IMR-90 (cell line): ENCODE measurements at places on chromosomes 2 and 18. TPM values are rescaled to one million over a fixed set of nuclear protein-coding genes. Genes with fewer than 3 reads are reported as not detected.

DNA sequence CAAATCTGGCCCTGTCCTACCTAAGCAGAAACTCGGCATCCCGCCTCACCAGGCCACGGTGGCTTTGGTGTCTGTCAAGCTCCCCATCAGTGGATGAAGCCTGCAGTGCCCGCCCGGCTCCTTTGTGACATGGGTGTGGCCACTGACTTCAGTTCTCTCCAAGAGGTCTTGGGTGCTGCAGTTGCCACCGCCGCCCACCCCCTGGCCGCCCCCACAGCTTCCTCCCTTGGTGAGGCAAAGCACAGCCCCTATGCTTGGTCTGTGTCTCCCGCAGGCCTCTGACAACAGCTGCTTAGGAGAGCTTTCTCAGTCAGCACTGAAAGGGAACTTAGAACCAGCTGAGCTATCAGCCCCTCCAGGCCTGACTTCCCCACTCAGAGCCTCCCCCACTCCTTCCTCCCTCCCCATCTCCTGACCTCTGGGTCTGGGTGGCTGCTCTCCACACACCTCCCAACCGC lies 22.9 kb upstream of the GPR55 start:
- no peak for DNase-seq

DNA sequence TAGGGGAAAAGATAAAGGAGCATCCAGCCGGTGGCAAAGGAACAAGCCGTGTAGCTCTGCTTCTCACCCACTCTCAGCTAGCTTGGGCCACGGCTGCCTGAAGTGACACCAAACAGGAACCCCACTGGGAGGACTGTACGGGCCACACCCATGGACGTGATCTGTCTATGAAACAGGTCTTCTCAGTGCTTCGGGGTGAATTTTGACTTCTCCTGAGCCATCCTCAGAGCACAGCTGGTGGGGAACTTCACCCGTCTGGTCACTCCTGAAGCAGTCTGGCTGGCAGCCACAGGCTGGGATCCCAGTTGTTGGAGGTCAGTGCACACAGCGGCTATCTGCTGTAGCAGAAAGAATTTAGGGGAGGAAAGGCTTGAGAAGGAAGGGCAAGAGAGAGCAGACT lies 223.8 kb downstream of the FAM210A start:
- DNase-seq, result no peak

The FBXO48 gene
- 0.37 and 0.43 TPM in 2 replicates for polyA plus RNA-seq

DNA sequence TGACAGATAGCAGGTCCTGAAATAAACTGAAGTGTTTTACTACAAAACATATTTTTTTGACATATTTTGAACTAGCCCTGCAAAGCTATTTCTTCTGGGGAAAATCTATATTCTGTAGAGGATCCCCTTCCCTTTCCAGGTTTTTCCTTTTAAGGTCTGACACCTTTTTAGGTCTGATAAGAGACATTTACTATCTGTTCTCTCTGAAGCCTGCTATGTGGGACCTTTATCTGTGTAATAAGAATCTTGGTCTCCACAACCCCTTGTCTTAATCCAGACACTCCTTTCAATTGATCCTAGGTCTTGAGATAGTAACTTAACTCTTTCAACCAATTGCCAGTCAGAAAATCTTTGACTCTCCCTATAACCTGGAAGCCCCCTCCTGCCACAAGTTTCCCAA lies 5.5 kb upstream of the PDK1 start:
- DNase-seq, result no peak

- peak; percentile 48 for DNase-seq
These were observed 305.7 kb downstream of the DYSF start for GRCh38 chr2:71759060-71759459.

DNA sequence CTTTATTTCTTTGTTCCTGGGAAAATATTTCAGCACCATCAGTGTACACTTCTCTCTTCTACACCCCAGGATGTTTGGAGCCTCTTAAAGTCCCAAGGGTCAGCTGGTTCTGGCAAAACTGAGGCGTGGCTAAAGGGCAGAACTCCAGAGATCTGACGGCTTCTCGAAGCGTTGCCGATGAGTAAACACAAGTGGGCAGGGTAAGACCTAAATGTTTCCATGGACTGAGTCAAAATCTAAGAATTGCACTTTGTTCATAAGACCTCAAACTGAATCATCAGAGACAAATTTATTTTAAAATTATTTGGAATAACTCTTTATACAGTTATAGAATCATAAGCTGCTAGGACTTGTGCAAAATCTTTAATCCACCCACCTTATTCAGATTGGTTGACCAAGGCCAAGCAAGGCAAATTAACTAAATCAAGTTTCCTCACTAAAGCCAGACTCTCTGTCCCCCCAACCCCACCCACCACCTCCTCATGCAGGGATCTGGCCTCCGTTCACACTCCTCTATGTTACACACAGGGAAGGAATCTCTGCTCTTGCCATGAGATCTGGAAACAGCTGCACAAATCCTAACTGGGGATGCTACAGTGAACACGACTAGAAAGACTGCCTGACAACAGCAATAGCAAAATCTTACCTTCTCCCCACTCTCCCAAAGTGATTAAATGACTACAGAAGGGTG lies 342.6 kb upstream of the KLHL29 start:
- no peak for DNase-seq

- DNase-seq, result no peak
These were observed 25.9 kb downstream of the GPR35 start for GRCh38 chr2:240651185-240651584.

The BOLA3 gene
- polyA plus RNA-seq, result 39.5 and 46.5 TPM in 2 replicates

The C2orf66 gene
- polyA plus RNA-seq, result 0.16 and 0.27 TPM in 2 replicates

GRCh38 chr2:162256591-162256991 lies 13.3 kb upstream of the FAP start:
- peak; percentile 37 for DNase-seq

GRCh38 chr18:48949606-48950535 lies 894 bp downstream of the SMAD7 start:
- peak; percentile 60 for DNase-seq

DNA sequence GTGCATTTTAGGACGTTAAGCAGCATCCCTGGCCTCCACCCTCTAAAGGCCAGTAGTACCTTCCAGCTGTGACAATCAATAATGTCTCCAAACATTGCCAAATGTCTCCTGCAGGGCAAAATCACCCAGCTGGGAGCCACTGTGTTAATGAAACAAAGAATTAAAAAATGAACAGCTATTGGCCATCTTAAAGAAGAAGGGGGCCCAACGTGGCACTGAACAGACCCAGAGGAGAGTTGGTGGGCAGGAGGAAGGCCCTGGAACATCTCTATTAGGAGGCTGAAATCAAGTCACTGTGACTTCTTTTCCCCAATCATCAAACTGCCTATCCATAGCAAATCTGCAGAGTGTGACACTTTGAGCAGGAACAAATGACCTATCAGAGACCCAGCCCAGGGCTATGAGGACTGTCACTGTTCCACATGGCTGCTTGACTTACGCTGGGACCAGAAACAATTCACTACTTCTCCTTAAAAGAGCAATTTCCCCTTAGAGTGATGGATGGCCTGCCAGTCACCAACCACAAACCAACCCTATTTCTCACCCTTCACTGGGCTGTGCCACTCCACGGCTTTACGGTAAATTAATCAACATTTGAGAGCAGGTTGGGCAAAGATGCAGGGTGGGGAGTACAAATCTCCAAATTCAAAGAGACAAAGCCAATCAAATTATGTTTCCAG lies 35.2 kb upstream of the TEX51 start:
- DNase-seq, result no peak

DNA sequence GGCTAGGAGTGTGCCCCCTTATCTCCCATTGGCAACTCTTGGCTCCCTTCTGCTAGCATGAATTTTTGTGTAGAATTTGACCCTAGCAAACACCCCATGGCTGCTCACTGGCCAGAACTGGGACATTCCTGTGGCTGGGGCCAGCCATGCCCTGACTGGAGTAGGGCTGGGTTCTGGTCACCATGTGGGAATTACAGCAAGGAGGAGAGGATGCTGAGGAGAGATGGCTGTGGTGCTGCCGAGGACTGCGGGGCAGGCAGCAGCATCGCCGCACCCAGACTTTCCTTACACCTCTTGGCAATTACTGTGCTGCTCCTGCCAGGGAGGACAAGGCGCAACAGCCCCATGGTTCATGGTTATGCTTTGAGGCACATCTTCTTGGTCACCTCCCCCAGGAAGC lies 12.7 kb downstream of the KCNF1 start:
- DNase-seq, result no peak

The UGT1A4 gene
- not detected in 2 replicates for polyA plus RNA-seq

The PLB1 gene
- polyA plus RNA-seq, result 0.43 and 0.74 TPM in 2 replicates

DNA sequence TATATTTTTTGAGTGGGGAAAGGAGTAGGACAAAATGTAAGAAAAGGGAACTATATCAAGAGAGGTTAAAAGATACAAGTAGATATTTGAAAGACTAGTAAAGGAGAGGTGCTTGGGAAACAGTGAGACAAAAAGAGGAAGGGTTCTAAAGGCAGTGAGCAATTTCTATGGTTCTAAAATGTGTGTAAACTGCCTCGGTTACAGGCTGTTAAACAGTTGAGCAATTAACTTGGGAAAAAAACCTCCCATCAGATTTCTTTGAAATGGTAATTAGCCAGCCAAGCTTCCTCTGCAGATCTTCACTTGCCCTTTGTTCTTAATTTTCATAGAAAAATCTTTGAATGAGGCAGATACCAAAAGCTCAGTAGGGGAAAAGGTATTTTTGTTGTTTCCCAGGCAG lies 238.7 kb upstream of the KCNH7 start:
- DNase-seq, result no peak

GRCh38 chr2:7552825-7553570 lies 635.8 kb downstream of the RNF144A start:
- no peak for DNase-seq

DNA sequence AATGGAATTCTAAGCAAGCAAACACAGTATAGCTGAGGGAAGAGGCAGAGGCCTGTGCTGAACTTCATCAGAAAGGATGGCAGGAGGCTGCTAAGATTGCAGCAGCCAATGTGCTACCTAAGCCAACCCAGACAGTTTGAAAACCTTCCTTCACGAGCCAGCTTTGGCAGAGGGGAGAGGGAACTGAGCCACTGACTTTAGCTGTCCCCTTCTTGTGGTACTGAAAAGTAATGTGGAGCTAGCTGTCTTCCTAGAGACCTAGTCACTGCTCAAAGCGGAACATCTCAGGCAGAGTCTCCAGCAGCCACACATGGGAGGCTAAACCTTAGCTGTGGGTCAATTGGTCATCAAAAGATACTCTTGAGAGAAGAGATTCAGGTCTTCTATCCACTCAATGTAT lies 419.0 kb downstream of the FBXO15 start:
- no peak for DNase-seq

The RGPD3 gene
- 0.06 and 0.07 TPM in 2 replicates for polyA plus RNA-seq

The SNORC gene
- 0.67 and 0.79 TPM in 2 replicates for polyA plus RNA-seq

DNA sequence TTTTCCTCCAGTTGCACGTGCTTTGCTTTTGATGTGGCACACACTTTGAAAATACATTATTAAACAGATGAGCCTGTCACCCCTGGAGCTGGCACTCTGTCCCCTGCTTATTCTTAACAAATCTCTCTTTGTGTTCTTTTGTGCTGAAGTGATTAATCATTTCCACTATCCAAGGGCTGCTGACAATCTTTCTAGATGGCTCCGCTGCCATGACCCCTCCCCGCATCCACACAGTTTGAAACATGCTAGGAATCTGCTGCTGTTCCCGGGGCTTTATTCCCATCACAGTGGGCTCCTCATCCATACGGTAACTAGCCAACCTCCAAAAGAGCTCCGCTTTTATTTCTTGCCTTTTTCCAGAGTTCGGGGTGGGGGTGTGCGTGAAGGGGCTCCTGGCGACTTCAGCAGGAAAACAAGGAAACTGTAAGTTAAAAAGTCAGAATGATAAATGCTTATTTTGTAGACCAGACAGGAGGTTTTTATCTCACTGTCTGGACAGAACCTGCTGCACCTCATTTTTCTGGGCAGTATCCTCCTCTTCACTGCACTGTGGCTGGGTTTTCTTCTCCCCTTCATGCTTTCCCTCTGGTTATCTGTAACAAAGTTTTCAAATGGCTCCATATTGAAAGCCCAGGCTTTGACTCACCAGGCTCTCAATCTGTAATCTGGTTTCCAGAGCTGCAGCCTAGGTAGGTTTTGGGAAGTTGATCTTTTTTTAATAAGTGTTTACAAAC lies 319.7 kb downstream of the AFF3 start:
- DNase-seq, result no peak

The OSR1 gene
- 48.0 and 51.9 TPM in 2 replicates for polyA plus RNA-seq

- peak; percentile 58 for DNase-seq
These were observed 130.8 kb upstream of the NT5C1B start for GRCh38 chr2:18719978-18720775.

DNA sequence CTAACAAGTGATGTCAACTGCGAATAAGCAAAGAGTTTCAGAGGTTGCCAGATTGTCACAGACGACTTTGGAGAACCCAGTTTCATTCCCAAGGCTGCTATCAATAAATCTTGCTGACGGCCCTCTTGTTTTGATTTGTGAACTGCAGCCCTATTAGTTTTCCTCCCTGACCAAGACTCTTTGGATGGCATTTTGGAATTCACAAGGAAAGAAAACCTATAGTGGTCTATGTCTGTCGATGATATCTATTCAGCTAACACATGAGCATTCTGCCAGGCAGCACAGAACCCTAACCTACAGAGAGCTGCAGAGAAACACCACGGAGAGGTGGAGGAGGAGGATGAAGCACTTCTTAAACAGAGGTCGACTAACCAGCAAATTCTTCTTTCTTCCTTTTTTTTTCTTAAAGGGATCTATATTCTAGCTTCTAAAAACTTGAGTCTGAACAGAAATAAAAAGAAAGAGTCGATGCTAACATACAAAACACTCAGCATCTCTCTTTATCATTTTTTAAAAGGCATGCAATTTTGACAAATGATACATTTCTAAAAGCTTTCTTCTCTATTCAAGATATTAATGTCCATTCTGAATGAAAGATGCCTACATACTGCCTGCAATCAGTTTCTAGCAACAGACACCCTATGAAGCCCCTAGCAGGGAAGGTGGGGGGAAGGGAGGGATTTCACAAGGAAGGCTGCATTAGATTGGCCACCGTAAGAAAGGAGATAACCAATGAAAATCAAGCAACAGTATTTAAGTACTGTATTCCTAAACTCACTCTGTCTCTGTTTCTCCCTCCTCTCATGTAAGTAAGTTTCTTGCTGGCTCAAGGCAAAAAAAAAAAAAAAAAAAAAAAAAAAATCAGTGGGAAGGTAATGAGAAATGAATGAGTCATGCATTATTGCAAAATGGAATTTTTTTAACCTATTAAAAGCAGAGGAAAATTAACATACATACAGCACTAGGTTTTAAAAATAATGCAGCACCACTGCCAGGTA lies 83.0 kb upstream of the CHRNA1 start:
- DNase-seq, result peak; percentile 97

GRCh38 chr18:73756256-73757091 lies 391.2 kb downstream of the FBXO15 start:
- DNase-seq, result peak; percentile 14

GRCh38 chr2:141528990-141529389 lies 601.8 kb downstream of the LRP1B start:
- no peak for DNase-seq

The INPP5D gene
- polyA plus RNA-seq, result 0.09 and 0.29 TPM in 2 replicates

The MAT2A gene
- polyA plus RNA-seq, result 158 and 223 TPM in 2 replicates

- no peak for DNase-seq
These were observed 190.2 kb upstream of the GATA6 start for GRCh38 chr18:21979171-21979560.

The CCDC85A gene
- polyA plus RNA-seq, result 1.1 and 1.5 TPM in 2 replicates

DNA sequence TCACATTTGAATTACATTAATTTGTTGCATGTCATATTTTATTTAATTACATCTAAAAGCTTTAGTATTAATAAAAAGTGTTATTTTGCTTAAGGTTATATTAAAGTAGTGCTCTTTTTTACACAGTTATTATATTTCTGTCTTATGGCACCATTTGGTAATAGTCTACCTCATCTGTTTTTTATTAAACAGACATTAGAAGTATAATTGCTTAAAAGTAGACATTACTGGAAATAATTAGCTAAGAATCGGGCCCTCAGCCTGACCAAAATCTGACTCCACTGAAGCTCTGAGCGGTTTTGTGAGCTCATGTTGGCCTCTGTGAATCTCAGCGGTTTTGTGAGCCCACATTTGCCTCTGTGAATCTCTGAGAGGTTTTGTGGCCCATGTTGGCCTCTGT lies 102.5 kb upstream of the SNTG2 start:
- no peak for DNase-seq

The CSRNP3 gene
- 0.21 and 0.32 TPM in 2 replicates for polyA plus RNA-seq
